ENCODE measurements at places on chromosomes 2 and 18.

DNA sequence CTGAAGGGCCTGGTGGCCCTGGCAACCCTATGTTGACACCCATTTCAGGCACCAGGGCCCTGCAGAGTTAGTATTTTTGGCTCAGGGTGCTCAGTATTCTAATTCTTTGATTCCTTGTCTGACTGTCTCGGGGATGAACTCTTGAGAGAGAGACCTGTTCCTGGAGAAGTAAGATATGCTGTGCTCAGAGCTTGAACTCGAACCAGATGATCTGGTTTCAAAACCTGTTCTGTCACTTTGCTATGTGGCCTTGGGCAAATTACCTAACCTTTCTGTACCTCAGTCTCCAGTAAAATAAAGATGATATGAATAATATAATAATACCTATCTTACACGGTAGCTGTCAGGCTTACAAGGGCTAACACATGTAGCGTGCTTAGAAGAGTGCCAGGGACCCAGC, 294.2 kb downstream of the DYSF start:
- no peak for DNase-seq

DNA sequence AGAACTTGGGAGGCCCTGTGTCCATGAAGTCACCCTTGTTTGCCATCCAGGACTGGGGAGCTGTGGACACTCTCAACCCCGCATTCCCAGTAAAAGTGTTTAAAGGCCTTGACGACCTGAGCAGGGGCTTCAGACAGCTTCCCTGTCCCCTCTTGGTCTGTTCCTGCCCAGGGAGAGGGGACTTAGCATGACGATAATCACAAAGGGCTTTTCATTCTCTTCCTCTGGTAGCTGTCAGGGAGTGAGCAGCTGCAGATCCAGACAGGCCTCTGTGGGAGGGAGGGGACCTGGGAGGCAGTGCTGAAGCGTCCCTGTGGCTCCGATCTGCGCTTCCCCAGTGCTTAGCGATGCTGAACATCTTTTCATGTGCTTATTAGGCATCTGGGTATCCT, 77.8 kb upstream of the HS6ST1 start:
- DNase-seq = no peak

DNA sequence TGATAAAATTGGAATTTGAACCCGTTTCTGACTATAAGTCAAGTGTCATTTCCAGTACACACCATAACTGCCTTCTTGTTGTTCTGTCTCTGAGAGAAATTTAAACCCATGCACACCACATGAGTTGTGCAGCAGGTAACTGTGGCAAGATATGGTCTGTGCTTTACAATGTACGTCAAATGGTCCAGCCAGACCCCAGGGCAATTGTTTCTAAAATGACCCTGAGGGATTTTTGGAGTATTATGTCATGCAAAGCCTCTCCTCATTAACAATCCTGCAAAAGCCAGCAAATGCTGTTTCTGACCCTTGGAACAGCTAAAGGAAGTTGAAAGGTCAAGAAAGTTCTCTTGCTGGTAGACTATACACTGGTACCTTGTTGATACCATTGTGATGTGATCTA, 47.7 kb upstream of the WIPF1 start:
- no peak for DNase-seq

DNA sequence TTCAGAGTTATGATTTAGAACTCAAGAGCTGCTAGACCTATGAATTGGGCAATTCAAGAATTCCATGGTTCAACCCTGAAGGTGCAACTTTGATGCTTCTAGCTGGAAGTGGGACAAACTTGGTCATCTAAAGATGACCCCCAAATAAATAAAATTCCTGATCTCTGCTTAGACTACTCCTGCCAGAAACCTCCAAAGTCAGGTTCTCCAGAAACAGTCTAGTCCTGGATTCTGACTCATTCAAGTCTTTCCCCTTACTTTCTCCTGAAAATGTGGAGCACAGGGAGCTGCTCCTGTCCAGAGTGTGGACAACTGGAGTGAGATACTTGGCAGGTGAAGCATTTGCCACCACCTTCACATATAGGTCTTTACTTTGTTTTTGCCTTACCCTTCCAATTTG, 557.7 kb upstream of the TNP1 start:
- DNase-seq = no peak

DNA sequence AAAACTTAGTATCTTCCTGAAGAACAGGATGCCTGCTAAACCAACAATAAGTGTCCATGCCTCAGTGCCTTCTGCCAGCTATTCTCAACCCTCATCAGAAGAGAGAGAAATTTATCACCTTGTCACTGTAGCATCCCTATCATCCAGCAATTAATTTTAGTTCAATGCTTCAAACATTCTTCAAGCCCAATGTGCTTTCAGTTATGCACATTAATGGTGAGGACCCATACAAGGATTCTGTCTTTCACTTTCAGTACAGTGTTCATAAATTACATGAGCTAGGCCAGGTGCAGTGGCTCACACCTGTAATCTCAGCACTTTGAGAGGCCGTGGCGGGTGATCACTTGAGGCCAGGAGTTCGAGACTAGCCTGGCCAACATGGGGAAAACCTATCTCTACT, 47.0 kb upstream of the MSH6 start:
- no peak for DNase-seq

DNA sequence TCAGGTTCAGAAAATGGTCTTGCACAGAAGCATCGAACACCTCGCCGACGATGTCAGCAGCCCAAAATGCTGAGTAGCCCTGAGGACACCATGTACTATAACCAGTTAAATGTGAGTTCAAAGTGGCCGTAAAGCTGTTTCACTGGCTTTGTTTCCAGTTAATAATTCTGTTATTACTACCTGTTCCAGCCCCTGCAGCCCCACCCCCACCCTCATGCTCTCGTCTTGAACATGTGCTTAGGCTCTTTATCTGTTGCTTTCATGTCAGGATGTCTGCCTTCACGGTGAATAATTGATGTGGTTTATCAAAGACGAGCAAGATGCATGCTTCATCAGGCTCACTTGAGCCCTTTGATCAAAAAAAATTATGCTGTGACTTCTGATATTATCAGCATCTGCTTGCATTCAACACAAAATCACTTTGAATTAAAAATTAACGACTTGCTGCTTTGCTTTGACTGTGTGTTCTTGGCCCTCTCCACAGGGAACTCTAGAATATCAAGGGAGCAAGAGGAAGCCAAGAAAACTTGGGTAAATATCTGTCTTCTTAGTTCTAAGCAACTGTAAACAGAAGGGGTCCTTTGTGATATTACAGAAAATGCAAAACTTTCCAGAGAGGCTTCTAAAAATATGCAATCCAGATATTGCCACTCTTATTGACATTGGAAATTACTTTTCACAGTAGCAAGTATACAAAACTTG, 63.4 kb upstream of the SP5 start:
- no peak for DNase-seq

DNA sequence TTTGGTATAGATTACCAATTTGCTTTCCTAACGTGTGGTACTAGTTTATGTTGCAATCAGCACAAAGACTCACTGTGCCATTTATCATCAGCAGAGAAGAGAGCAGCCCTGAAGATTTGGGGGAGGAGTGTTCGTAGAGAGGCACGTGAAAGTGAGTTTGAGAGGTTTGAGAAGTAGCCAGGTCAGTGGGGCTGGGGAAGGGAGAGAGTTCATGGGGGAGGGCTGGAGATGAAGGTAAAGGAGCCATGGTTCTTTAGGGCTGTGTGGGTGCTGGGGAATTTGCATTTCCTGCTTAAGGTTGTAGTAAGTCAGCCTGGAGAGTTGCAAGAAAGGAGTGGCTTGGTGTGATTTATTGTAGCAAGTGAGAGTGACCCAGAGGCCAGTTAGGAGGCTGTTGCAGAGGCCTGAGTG, 172.1 kb downstream of the NEDD4L start:
- DNase-seq = no peak

GRCh38 chr18:69208545-69208944, 192.1 kb upstream of the DOK6 start:
- DNase-seq = no peak

- DNase-seq = no peak
Measured at GRCh38 chr2:120632796-120633646, 102.6 kb upstream of the GLI2 start.

DNA sequence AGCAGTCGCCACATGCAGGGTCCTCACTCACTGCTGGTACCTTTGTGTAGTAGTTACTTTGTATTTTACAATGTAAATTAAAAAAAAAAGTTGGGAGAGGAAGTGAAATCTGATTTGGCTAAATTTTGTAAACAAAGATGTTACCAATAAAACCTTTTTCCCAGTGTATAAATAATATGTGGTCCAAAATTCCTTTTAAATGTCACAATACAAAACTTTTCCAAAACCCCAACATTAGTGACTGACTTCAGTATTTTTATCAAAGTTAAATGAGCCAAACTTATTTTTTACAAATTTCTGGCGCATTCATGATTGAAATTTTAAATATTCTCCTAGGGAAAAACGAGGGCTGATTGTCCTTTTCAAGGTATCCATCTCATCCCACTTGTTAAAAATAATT, 239.9 kb downstream of the AGAP1 start:
- no peak for DNase-seq

- no peak for DNase-seq
Measured at GRCh38 chr18:57219964-57220363, 73.1 kb downstream of the BOD1L2 start.

All from DMS 273 treated with DMSO at 0.1 percent for 48 hours (cell line).